Omental fat pad (tissue), 4 donors: ENCODE measurements at places on chromosomes 12 and 14.

GRCh38 chr12:121107681-121108080 is 25.0 kb upstream of the P2RX7 start:
- DNase-seq = no peak

DNA sequence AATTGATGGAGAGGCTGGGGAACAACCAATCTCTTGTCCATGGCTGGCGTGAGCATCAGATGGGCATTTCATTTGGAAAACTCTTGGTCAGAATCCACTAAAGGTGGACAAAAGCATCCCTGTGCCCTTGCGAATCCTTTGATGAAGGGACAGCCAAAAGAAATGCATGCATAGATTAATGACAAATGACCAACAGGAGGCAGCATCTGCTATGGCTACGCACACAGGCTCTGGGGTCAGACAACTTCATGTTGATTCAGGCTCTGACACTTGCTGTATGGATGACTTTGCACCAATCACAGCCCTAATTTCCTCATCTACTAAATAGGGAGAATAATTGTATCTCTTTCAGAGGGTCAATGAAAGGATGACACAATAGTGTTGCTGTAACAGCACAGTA is 117.5 kb downstream of the ASCL4 start:
- no peak for DNase-seq

DNA sequence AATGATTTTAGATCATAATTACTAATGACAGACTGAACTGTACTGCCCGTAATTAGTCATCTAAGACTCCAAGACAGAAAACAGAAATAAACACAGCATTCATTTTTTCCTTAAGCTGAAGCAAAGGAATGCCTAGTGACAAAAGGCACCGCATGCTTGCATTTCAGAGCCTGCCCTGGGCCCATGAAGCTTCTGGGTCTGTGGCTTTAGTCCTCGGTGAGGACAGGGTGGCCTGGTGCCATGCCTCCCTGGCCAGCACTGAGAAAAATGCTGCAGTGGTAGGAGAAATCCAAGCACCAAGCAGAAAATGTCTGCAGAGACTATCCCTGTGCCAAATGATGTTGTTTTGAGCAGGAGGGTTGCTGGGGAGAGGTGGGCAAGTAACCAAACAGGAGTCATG is 171.6 kb downstream of the CALM1 start:
- DNase-seq = no peak

GRCh38 chr14:57760896-57761295 is 105.0 kb downstream of the SLC35F4 start:
- no peak for DNase-seq

DNA sequence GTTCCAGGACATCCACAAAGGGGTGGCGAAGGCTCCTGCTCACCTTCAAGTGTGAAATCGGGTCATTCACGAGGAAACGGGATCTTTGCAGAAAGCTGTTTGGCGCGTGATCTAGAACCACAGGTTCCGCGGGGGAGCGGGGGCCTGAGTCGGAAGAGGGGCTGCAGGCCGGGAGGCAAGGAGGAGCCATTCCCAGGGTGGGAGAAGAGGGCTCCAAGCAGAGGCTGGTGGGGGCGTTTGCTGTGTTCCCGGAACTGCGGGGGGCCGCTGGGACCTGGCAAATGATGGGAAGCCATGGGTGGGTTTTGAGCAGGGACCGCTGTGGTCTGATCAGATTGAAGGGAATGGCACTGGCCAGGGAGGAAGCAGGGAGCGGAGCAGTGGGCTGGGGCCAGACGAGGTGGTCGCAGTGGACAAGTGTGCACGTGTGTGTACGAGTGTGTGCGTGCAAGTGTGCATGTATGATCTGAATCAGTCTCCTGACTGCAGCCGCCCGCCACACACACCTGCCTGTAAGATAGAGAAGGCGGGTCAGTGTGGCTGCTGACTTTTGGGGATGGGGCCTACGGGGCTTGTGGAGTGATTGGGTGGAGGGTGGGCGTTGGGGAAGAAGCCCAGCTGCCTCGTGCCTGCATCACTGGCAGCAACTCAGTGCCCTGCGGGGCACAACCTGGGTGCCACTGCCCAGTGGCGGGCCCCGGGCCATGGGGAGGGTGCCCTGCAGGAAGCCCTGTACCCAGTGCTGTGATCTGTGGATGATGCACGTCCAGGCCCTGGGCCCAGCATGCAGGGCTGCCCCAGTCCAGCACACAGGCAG is 141.9 kb downstream of the KIF26A start:
- DNase-seq = no peak

DNA sequence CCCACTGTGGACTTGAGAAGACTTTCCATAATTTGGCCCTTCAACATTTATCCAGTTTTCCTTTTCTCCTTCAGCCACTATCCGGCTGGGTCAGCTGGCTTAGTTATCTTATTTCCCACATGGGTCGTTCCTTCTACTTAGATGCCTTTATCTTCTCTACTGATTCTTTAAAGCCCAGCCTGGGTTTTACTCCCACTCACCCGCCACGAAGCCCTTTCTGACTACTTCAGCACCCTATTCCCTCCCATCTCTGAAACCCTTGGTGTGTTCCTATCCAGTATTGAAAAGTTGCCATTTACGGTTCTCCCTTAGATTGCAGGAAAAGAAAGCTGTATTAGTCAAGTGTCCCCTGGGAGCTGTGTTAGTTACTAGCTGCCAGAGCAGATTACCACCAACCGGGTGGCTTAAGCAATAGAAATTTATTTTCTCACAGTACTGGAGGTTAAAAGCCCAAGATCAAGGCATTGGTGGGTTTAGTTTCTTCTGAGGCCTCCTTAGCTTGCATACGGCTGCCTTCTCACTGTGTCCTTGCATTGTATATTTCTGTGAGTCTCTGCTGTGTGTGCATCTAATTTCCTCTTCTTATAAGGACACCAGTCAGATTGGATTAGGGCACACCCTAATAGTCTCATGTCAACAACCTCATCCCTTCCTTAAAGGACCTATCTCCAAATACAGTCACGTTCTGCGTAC is 105.5 kb downstream of the GPATCH2L start:
- DNase-seq = no peak

DNA sequence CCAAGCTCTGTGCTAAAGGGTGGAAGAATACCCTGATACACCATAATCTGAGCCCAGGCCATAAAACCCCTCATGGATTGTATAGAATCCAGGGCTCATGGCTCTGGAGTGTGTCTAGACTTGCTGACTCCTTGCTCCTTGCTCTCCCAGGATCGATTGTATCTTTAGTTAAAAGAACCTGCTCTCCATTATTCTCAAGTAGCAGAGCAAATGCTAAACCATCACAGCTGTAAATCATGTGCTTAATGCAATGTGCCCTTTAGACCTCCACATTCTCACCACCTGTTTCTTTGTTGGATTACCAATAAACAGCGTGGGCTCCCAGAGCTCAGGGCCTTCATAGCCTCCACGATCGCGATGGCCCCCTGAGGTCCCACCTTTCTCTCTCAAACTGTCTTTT is 411.6 kb upstream of the FBXO33 start:
- no peak for DNase-seq

DNA sequence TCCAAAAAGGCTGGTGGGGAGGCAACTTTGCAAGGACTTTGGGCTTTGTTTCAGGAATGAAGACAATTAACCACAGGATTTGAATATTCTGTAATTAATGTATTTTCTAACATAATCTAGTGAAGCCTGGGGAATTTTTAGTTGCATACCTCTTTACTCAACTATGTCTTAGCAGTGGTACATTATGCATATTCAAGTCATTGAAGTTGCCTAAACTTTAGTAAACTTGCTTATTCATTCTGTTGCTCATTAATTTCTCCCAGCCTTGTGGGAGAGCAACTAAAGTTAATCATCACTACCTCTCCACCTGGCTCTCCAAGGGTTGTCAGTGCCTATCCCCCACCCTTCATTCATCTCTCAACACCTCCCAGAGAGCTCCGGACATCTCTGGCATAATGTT is 54.2 kb downstream of the IFNG-AS1 start:
- no peak for DNase-seq

GRCh38 chr12:21659383-21659782 is 1.7 kb upstream of the LDHB start:
- no peak for DNase-seq
